ENCODE measurements at places on chromosomes 7 and 10.
A peak's percentile ranks its signal among the peaks of the same experiment; 100 is the strongest.

DNA sequence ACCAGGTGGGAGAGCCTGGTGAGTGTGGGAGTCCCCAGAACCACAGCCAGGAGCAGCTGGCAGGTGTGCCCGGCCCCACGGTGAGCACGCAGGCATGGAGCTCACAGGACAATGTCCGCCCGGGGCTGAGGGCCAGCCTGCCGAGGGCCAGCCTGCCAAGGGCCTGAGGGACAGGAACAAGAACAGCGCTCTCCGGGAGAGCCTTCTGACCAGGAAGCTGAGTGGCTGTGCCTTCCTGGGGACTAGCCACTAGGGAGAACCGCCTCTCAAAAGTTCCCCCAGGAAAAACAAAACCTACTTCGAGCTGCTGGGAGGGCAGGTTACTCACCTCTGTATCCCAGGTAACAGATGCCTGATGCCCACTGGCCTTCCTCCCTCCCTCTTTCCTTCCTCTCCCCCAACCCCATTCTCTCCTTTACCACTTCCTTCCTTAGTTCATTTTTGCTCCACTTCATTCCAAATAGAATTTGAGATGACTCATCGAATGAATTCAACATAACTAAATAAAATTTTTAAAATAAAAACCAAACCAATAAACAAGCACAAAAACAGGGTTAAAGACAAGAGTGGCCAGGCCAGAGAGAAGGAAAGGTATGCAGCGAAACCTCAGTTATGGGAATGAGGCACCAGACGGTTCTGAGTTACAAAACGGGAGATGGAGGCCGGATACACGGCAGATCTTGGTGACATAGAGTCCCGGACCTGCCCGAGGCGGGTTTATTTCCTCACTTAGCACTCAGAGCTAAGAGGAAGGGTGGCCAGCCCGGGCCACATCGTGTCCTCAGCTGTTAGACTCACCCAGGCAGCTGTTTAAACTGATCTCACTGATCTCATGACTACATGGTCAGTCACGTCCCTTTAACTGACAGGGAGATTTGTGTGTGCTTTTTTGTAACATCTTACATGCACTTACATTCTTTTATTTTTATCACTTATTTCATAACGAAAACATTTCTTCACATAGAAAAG is 128.5 kb downstream of the TNS3 start:
- peak; percentile 96 for DNase-seq
- peaks cover 72% of the 10 kb centered on the region for H3K4me1 ChIP-seq
- no peaks in the 10 kb centered on the region for H3K36me3 ChIP-seq

DNA sequence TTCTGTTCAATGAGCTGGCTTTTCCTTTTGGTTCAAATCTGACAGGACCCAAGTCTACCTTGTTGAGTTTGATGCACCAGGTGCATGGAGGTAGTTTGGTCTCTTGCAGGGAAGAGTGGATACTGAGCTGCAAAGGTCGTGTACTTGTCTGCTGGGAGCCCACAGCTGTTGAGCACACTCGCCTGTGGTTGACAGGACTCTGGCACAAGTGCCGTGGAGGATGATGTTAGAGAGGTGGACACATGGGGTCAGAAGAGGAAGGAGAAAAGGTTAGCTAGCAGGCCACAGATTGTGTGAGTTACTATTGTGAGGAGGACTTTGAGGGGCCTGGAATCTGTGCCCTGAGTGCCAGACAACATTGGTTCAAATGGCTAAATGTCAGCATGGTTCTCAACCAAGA is 197.3 kb downstream of the CREB5 start:
- no peaks in the 10 kb centered on the region for H3K27me3 ChIP-seq
- DNase-seq = no peak
- H3K36me3 ChIP-seq = no peaks in the 10 kb centered on the region
- H3K4me3 ChIP-seq = no peak overlapping the region
- no peak overlapping the region for H3K27ac ChIP-seq

DNA sequence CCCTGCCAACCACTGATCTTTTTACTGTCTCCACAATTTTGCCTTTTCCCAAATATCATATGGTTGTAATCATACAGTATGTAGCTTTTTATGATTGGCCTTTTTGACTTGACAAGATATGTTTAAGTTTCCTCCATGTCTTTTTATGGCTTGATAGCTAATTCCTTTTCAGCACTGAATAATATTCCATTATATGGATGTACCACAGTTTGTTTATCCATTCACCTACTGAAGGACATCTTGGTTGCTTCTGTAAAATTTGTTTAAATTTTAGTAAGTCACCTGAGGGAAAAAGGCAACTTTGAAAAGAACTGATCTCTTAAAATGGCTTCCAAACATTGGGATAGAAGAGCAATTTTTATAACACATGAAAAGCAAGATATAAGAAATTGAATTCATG is 43.5 kb downstream of the ATRNL1 start:
- H3K4me1 ChIP-seq = no peaks in the 10 kb centered on the region
- H3K36me3 ChIP-seq = no peaks in the 10 kb centered on the region
- H3K27me3 ChIP-seq = no peaks in the 10 kb centered on the region
- H3K27ac ChIP-seq = no peak overlapping the region
- DNase-seq = no peak
- H3K4me3 ChIP-seq = no peak overlapping the region

GRCh38 chr10:120278069-120278468 is 179.0 kb upstream of the PLPP4 start:
- no peaks in the 10 kb centered on the region for H3K36me3 ChIP-seq
- no peak overlapping the region for H3K27ac ChIP-seq
- no peaks in the 10 kb centered on the region for H3K4me1 ChIP-seq
- no peak for DNase-seq

DNA sequence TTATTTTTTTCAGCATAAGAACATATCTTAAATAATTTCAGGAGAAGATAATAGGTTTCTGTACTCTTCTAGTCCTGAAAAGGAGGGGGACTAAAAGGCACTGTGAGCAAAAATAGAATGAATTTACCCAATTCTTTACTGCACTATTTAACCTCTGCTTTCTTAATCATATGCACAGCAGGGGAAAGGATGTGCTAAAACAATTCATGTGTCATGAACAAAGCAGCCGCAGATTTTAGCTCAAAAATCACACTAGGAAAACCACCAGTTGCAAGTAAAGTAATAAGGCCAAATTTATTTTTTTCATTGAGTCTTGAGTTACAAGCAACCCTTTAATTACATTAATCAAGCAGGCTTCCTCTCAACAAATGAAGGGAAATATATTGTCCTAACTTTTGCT is 80.1 kb downstream of the CABCOCO1 start:
- H3K27me3 ChIP-seq = no peaks in the 10 kb centered on the region
- no peaks in the 10 kb centered on the region for H3K36me3 ChIP-seq
- H3K4me1 ChIP-seq = peaks cover 5% of the 10 kb centered on the region
- no peak overlapping the region for H3K4me3 ChIP-seq
- H3K27ac ChIP-seq = no peak overlapping the region
- no peak for DNase-seq

Measured in GM23248 (cell line).